GM19239 (cell line): ENCODE measurements at places on chromosomes 7 and 10.

DNA sequence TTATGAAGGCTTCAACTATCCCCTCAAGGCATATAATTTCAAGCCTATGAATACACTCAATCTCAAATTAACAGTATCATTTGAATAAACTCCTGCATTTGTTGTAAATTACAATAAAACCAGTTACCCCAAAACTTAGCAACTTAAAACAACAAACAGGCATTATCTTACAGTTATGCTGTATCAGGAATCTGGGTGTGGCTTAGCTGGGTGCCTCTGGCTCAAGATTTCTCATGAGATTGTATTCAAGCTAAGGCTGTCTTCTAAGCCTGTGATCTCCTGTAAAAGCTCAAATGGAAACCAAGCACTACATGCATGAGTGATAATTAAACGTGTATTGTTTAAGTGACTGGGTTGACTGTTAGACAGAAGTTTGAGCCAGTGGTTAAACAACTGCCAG, 341.0 kb upstream of the PHF14 start:
- DNase-seq, result no peak

GRCh38 chr7:82567356-82567755, 123.8 kb upstream of the CACNA2D1 start:
- DNase-seq, result no peak

GRCh38 chr10:78462726-78463228, 429.1 kb downstream of the RPS24 start:
- DNase-seq, result no peak

DNA sequence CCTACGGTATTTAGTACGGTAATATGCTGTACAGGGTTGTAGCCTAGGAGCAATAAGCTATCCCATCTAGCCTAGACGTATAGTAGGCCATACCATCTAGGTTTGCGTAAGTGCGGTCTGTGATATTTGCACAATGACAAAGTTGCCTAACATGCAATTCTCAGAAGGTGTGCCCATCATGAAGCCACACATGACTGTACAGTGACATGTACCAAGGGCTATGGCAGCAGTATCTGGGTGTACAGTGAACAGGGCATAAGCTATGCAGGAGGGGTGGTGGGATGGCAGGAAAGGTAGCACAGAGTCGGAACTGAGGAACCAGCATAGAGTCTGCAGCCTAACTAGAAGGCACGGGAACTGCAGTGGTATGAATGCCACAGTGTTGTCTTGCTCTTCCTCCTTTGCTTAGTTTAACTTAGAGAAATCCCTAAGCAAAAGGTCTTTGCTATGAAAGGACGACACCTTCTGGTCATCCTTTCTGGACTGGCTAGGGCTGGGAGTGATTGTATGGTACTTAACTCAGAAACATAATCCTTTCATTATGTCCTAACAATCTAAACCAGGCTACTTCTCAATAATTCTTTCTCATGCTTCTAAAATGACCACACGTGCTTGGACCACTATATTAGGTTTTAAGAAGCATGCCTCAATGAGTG, 93.5 kb downstream of the DYNC1I1 start:
- no peak for DNase-seq

- no peak for DNase-seq
Measured at GRCh38 chr7:158252081-158252836, 335.4 kb downstream of the PTPRN2 start.

GRCh38 chr10:43981232-43981631, 332.6 kb upstream of the ZNF32 start:
- DNase-seq, result no peak
